ENCODE measurements at places on chromosomes 7 and 10.

GRCh38 chr10:95741807-95742467 lies 14.0 kb upstream of the ENTPD1 start:
- DNase-seq: no peak

GRCh38 chr7:116671681-116672595 lies at the start of gene MET:
TSS of gene MET (plus strand) at chr7:116672196. CDS start at chr7:116699085, 26,889 bp downstream.
- no peak for DNase-seq

DNA sequence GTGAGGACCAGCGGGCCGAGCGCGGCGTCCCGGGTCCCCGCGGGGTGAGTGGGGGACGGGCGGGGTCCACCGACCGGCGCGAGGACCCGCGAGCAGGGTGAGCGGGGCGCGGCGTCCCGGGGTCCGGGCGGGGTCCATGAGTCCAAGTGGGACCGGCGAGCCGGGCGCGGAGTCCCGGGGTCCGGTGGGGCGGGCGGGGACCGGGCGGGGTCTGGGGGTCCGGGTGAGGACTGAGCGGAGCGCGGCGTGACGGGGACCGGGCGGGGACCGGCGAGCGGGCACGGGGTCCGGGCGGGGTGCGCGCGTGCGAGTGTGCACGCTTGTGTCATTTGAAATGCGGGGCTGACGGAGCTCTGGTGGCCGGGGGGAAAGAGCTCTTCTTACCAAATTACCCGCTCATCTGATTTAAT lies 765 bp downstream of the CELF2 start:
- DNase-seq: no peak

DNA sequence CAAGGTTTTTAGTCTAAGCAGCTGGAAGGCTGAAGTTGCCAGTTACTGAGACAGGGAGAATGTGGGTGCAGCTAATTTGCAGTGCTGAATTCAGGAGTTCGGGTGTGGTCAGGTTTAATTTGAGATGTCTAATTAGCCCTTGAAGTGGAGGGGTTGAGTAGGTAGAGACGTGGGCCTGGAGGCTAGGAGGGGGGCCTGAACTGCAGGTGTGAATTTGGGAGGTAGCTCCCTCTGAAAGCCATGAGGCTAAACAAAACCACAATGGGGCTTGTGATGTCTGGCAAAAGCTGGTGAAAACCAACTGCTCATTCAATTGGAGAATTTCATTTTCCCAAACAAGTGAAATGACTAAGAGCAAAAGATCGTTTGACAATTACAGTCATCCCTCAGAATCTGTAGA lies 246.0 kb upstream of the NFE2L3 start:
- no peak for DNase-seq

- DNase-seq: no peak
Measured at GRCh38 chr7:80583901-80584300, 54.5 kb upstream of the CD36 start.

DNA sequence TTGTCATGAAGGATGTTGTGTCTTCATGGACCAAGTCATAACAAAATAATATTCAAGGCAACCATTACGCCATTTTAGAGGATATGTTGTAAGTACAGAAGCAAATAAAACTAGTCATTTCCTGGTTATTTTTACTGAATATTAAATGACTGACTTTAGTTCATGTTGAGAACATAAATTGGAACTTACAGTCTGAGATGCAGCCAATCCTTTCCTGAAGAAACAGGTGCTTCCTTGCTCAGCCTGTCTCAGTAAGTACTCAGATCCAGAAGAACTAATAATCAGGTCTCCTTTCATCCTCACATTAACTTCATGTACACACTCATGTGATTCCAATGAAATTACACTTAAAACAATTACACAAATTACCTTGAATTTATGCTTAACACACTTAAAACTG lies 12.3 kb downstream of the SEMA3A start:
- DNase-seq: no peak

- no peak for DNase-seq
Measured at GRCh38 chr7:72037516-72037915, 374.6 kb downstream of the CALN1 start.
